ENCODE measurements at places on chromosomes 3 and 15.

- no peak for DNase-seq
Measured at GRCh38 chr15:45719490-45719889, 84.7 kb downstream of the SQOR start.

- DNase-seq: no peak
Measured at GRCh38 chr15:68699881-68700454, 120.7 kb downstream of the ANP32A start.

GRCh38 chr3:133211449-133211848, 173.3 kb downstream of the TMEM108 start:
- DNase-seq: no peak

- no peak for DNase-seq
Measured at GRCh38 chr15:54840621-54841398, 355.9 kb downstream of the RSL24D1 start.

DNA sequence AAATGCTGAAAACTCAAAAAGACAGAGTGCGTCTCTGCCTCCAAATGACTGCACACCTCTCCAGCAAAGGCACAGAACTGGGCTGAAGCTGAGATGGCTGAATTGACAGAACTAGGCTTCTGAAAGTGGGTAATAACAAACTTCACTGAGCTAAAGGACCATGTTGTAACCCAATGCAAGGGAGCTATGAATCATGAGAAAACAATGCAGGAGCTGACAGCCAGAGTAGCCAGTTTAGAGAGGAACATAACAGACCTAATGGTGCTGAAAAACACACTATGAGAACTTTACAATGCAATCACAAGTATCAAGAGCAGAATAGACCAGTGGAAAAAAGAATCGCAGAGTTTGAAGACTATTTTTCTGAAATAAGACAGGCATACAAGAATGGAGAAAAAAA, 10.1 kb upstream of the AVEN start:
- DNase-seq: no peak

- DNase-seq: no peak
Measured at GRCh38 chr15:93088200-93088980, 621 bp downstream of the RGMA start.

- DNase-seq: no peak
Measured at GRCh38 chr3:16379838-16380237, 114.8 kb downstream of the OXNAD1 start.

- no peak for DNase-seq
Measured at GRCh38 chr3:49700453-49701128, 11.2 kb downstream of the RNF123 start.

GRCh38 chr15:46703020-46703861, 1014.1 kb upstream of the SEMA6D start:
- DNase-seq: no peak

GRCh38 chr15:52163321-52164190, 27.6 kb downstream of the GNB5 start:
- DNase-seq: no peak

- DNase-seq: no peak
Measured at GRCh38 chr15:36359286-36359685, 220.1 kb upstream of the CDIN1 start.

GRCh38 chr3:191393146-191393545, 62.8 kb upstream of the UTS2B start:
- DNase-seq: no peak

DNA sequence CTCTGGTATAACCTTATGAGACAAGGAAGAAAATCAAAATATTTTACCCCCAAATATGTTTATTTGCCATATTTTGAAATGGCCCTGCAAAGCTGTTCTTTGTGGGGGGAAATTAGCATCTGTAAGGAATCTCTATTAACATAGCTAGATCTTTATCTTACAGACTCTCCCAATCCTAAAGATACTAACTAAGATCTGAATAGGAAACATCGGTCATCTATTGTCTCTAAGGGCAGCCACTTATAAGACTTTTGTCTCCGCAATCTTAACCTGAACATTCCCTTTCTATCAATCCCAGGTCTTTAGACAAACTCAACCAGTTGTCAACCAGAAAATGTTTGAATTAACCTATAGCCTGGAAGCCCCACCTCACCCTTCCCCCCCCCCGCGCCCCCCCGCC, 21.2 kb downstream of the UMPS start:
- DNase-seq: no peak

GRCh38 chr3:45568848-45569762, 25.4 kb upstream of the LIMD1 start:
- no peak for DNase-seq

GRCh38 chr15:27210176-27210575, 239.2 kb downstream of the GABRG3 start:
- no peak for DNase-seq

DNA sequence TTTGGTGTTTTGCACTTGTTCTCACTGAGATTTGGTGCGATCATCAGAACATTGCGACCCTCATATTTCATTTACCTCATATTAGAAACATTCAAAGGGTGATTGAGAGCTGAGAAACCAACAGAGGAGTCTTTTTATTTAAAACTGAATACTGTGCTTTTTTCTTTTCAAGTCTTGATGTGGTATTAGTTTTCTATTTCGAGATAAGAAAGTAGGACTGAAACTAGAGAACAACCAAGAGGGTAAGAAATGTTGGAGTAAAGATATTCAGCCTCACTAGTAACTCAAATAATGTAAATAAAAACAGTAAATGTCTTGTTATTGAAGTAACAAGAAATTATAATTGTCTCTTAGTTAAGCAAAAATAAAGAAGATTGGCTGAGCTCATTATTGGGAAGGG, 26.5 kb downstream of the EFHB start:
- no peak for DNase-seq

GRCh38 chr3:193905541-193906396, 230.2 kb upstream of the HES1 start:
- DNase-seq: no peak

GRCh38 chr15:88678755-88679154, 39.9 kb downstream of the ISG20 start:
- DNase-seq: no peak

- no peak for DNase-seq
Measured at GRCh38 chr3:187318819-187319616, 27.5 kb upstream of the MASP1 start.

DNA sequence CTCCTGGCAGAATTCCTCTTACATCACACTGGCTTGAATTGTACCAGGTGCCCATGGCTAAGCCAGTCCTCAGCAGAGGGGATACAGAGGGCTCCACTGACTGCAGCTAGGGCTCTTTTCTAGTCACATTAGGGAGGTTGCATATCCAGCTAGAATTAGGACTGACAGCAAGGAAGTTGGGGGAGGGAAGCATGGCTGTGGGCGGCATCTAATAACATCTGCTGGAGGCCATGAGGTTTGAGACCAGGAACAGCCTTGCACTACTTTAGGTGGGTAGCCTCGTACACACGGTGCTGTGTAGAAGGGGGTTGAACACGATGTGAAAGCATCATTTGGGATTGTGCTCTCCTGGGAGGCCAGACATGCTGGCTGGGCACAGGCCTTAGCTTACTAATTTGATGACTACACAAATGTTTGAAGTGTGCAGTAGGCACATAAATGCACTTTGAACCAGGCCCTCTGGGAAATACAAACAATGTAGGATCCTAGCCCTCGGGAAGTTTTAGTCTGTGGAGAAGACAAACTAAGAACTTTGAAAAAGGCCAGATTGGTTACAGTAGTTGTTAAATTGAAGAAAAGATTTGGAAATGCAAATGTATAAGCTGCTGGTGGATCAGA, 30.2 kb downstream of the CHCHD6 start:
- DNase-seq: no peak

GRCh38 chr15:63134245-63134985, 12.8 kb downstream of the LACTB start:
- DNase-seq: no peak

DNA sequence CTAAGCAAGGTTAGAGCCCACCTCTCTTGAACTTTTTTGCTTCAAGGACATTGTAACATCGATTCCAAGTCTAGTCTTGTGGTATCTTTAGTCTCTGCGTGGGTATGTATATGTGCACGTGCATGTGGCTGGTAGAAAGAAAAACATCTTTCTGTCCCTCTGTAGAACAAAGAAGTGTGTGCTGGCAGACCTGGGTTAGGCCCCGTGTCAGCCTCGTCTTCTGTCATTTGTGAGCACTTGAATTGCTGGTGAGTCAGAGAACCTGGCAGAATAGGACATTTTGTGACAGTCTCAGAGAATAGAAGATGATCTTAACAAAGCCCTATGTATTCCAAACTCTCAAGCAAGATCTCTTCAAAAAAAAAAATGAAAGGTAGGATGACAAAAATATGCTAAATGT, 102.2 kb upstream of the ATP10A start:
- DNase-seq: no peak

DNA sequence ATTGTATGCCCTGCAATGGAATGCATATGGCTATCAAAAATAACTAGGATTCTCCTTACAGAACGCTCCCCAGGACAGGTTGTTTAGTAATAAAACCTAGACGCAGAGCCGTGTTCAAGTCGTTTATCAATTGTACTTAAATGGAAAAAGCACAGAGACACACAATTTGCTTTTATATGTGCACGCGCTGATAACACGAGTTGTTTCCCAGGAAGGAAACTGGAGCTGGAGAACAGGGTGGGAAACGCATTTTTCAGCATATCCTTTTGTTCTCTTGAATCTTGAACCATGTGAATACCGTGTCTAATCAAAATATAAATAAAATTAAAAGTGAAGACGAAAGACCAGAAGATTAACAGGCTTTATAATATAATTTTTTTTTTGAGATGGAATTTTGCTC, 3.6 kb upstream of the ANPEP start:
- no peak for DNase-seq

DNA sequence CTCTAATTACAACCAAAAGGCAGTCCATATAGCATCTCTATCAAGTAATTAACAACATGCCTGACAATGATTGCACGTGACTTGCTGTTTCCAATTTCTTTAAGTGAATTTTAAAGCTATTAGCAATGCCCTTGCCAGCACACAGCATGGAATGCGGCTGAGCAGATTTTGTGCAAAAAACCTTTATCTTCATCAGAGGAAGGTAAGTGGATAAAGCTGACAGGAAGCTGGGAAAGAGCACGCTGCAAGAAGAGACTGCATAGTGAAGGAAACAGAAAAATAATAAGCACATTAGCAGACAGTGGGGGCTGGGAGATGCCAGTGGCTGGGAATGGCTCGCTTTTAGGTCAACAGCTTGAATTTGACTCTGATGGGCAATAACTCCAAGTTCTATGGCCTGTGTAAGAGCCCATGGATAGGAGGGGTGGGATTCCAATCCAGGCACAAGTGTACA, 138.8 kb downstream of the PDZRN3 start:
- DNase-seq: no peak

GRCh38 chr3:69642606-69643005, 96.7 kb upstream of the MITF start:
- DNase-seq: no peak

DNA sequence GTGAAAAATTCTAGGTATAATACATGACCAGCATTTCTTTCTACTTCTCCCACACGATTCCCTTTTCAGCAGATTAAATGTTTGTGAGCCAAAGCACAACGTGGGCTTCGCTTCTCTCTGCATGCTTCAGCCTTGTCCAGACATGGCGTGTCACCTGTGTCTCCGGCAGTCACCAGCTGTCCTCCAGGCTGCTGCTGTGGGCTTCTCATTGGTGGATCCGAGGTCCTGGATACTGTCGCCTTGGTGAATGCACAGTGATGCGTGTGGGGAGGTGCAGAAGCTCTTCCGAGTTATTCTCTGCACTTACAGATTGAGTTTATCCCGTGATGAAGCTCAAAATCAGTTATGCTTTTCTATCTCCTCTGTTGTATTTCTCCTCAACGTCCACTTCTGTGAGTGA, 23.0 kb upstream of the GOLGA8J start:
- DNase-seq: no peak

GRCh38 chr3:111509308-111509707, 32.7 kb upstream of the CD96 start:
- DNase-seq: no peak

DNA sequence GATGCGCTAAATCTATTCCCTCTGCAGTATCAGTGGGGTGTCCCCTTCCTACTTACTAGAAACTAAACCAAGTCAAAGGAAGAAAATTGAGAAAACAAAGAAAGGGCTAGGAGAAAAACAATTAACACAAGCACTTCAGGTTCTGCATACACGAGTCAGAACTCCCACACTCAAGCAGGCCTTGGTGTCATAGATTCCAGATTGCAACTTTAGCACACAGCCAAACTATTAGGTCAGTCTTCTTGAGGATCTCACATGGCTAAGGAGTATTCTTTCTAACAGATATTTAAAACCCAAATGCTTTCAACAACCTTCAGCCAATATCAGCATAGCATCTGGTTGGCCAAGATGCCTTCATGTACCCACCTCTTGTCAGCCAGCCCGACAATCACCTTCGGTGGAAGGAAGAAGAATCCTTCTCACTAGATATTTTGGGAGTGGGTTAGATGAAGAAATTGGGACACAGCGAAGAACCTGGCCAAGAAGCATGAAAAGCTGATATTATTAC, 340.0 kb downstream of the VPS13C start:
- DNase-seq: no peak

- DNase-seq: no peak
Measured at GRCh38 chr3:178359728-178360127, 176.5 kb upstream of the KCNMB2 start.

- DNase-seq: no peak
Measured at GRCh38 chr15:48101376-48101961, 19.3 kb upstream of the SLC24A5 start.

DNA sequence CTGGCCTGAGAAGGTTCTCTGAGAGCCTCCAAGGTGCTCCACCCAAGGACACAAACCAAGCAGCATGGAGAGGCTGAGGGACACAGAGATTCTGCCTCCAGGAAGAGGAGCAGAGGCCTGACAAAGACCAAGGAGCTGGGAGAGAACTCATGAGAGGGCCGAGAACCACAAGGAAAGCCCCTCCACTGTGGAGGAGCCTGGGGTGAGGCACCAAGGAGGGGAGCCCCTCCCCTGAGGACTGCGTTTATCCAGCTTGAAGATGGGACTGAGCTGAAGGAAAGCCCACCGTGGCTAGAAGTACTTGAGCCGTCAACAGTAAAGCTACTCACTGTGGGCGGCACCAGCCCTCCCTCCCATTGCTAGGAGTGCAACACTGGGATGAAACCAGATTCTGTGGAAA, 63.1 kb upstream of the MEF2A start:
- no peak for DNase-seq

DNA sequence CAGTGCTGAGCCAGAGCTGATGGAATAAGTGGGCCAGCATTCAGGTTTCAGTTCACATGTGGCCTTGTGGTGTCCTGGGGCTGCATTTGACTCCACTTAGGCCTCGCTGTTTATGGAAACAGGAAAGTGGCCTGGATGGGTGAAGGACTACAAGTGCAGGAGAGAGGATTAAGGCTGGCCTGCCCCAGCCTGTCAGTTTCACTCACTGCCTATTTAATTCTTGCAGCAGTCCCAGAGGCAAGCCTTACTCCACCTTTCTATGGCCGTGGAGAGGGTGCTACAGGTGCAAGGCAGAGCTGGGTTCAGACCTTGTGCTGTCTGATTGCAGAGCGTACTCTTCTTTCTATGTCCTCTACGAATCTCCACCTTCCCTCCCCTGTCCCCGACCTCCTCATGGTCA, 37.7 kb downstream of the ABHD17C start:
- no peak for DNase-seq

DNA sequence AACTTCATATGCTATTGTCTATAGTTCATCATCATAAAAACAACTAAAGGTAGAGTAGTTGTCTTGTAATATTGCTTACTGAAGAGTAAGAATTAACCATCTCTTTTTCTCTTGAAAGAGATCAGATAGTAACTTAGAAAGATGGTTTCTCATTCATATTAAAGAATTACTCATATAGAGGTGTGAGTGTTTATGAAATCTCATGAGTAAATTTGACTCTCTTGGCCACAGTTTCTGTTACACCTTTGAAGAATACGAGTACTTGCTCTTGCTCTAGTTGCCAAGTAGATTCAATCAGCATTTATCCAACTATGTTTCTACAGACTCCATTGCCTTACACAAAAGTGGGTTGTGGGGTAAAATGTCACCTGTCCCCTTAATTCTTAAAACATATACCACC, 247.4 kb upstream of the MANF start:
- DNase-seq: no peak
